ENCODE measurements at places on chromosomes 4 and X. TPM values are rescaled to one million over a fixed set of nuclear protein-coding genes. Genes with fewer than 3 reads are reported as not detected.

AMMECR1 gene
- total RNA-seq: 7.7 TPM

SPANXN4 gene
- not detected for total RNA-seq

GAGE12J gene
- not detected for total RNA-seq

LDB2 gene
- total RNA-seq: not detected

MAGEA9B gene
- total RNA-seq: not detected

PNMA3 gene
- 0.25 TPM for total RNA-seq

CSAG3 gene
- total RNA-seq: not detected

MAGEE1 gene
- 5.2 TPM for total RNA-seq

HSPA4L gene
- total RNA-seq: 9.4 TPM

SYP gene
- 2.8 TPM for total RNA-seq

IL3RA gene
- 0.23 TPM for total RNA-seq

CFAP47 gene
- total RNA-seq: 0.02 TPM

C4orf46 gene
- total RNA-seq: 8.7 TPM

MAGEC2 gene
- total RNA-seq: not detected

TNIP3 gene
- total RNA-seq: 0.39 TPM

XAGE1A gene
- total RNA-seq: 16.0 TPM

TKTL2 gene
- not detected for total RNA-seq

SLIT2 gene
- total RNA-seq: not detected

BMP2K gene
- 11.6 TPM for total RNA-seq

BRS3 gene
- not detected for total RNA-seq

SLITRK4 gene
- not detected for total RNA-seq

RBM46 gene
- not detected for total RNA-seq

PRAF2 gene
- total RNA-seq: 44.2 TPM

PFKFB1 gene
- total RNA-seq: not detected

MSN gene
- 362 TPM for total RNA-seq

CYSLTR1 gene
- total RNA-seq: not detected

CLIC2 gene
- total RNA-seq: 0.03 TPM

MOSPD2 gene
- total RNA-seq: 7.3 TPM

SOWAHB gene
- 0.05 TPM for total RNA-seq

FTHL17 gene
- not detected for total RNA-seq

CAPN6 gene
- not detected for total RNA-seq

UGT2B11 gene
- total RNA-seq: 0.16 TPM

PAGE4 gene
- not detected for total RNA-seq

XK gene
- 0.38 TPM for total RNA-seq

SLC10A7 gene
- 2.2 TPM for total RNA-seq

EMCN gene
- not detected for total RNA-seq

MUC7 gene
- not detected for total RNA-seq

TRIML1 gene
- total RNA-seq: not detected

UBE2D3 gene
- total RNA-seq: 222 TPM

MAGEA8 gene
- not detected for total RNA-seq

POF1B gene
- total RNA-seq: 2.1 TPM

ACTRT1 gene
- total RNA-seq: not detected

KLB gene
- total RNA-seq: 0.08 TPM

HAND2 gene
- total RNA-seq: 0.45 TPM

SLC6A14 gene
- total RNA-seq: not detected

SCLT1 gene
- total RNA-seq: 5.4 TPM

KLKB1 gene
- total RNA-seq: not detected

RTL3 gene
- 0.14 TPM for total RNA-seq

ARHGAP10 gene
- total RNA-seq: 14.9 TPM

ABLIM2 gene
- 6.4 TPM for total RNA-seq

C4orf51 gene
- total RNA-seq: not detected

Data from A549 treated with Hydrocortisone at 1 μM for 4 hours (cell line).